Posterior cingulate gyrus (tissue), 11 donors: ENCODE measurements at places on chromosomes 5 and 9.
A peak's percentile ranks its signal among the peaks of the same experiment; 100 is the strongest.

GRCh38 chr9:130276121-130276520 lies 10.6 kb downstream of the HMCN2 start:
- no peak for DNase-seq

DNA sequence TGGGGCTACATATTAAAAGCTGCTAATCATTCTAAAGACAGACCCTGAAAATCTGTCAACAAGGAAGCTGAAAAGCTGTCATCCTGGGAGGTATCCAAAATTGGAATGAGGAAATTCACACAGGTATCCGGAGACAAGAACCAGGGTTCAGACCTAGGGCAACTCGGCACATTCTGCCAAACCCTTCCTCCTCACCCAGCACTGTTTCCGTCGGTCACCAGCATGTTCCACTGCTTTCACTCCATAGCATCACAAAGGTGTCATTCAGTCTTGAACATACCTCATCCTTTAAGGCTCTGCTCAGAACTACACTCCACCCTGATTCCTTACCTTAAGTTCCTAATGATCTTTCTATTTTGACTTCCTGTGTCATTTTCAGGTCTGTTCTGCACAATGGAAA lies 153.1 kb upstream of the RASA1 start:
- no peak for DNase-seq

- no peak for DNase-seq
These were observed 40.3 kb downstream of the JAK2 start for GRCh38 chr9:5025416-5025815.

GRCh38 chr5:175642998-175643397 lies 14.9 kb upstream of the HRH2 start:
- no peak for DNase-seq

GRCh38 chr5:107815109-107815508 lies 144.4 kb upstream of the EFNA5 start:
- DNase-seq: peak; percentile 91

GRCh38 chr5:96468956-96469355 lies 35.9 kb upstream of the PCSK1 start:
- no peak for DNase-seq

GRCh38 chr9:118929287-118929686 lies 439.9 kb downstream of the BRINP1 start:
- no peak for DNase-seq

DNA sequence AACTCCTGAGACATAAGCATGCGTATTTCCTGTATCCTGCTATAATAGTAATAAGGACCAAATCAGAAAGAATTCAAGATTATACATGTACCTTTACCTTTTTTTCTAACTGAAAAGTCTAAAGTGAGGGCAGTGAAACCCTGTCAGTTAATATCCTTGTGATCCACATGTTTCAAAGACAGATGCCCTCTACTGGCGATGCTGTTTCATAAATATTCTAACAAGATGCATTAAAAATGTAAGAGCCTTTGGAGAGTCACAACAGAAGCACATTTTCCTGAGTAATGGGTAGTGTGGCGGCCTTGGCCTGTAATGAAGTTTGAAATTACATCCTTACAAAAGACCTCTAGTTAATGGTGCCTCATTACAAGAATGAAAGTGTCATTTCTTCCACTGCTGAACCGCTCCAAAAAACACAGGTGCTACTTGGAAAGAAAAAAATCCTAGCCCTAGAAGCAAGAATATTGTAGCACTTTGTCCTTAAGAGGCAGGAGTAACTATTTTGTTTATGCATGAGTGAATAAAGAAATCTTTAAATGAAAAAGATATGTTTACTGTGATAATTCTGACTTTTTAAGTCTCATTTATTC lies 232.6 kb downstream of the EPB41L4A start:
- no peak for DNase-seq
